ENCODE measurements at places on chromosomes 5 and 9.

DNA sequence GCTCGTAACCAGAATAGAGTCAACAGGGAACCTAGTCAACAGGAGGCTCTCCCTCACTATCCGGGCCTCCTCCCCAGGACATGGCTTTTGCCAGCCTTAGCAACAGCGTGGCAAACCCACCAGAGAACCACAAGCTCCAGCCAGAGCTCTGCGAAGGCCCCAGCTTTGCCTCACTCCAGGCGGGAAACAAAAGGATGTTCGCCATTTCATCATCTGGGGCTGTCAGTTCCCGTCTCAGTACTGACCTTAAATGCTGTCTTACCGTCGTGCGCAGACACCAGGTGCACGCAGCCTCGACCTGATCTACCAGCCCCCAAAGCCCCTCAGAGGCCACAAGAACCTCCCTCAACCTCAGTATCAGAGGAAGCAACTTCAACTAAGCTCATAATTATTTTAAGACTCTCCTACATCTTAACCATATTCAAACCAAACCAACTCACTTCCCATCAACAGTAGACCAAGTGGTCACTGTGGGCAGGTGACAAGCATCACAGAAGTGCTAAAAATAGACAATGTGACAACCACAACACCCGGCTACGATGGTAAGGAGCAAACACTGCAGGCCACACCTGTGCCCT lies 71.4 kb downstream of the SEMA4D start:
- no peak for DNase-seq

GRCh38 chr5:39140558-39141168 lies 66.5 kb upstream of the RICTOR start:
- DNase-seq: no peak

- no peak for DNase-seq
These were observed 11.1 kb downstream of the GRIN1 start for GRCh38 chr9:137149942-137150616.

DNA sequence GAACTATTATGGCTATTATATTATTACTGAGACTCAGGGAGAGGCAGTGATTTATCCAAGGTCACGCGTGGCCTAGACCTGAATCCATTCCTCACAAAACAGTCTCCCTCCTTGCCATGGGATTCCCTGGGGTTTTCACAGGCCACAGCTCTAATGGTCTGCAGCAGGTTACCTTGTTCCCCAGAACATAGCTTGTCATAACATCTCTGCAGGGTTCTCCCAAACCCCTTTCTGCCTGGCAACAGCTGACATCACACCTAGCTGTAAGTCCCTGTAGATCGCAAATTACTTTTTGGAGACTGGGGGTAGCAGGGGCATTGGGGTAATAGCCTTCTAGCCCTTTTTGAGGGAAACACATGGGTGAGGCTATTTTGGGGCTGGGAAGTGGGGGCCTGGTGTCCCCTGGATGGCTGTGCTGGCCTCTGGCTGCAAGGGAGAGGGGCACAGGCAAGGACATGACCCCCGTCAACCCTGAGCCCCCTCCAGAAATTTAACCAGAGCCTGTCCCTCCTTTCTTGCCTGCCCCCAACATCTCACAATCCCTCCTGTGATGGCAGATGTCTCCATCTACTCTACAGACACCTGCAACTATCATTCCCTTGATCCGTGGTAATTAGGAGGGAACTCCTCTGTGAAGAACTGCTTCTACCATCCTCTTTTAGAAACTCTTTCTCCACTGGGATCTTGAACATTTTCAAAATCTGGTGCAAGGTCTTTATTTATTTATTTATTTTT lies 1.3 kb downstream of the CD74 start:
- DNase-seq: peak; percentile 39

DNA sequence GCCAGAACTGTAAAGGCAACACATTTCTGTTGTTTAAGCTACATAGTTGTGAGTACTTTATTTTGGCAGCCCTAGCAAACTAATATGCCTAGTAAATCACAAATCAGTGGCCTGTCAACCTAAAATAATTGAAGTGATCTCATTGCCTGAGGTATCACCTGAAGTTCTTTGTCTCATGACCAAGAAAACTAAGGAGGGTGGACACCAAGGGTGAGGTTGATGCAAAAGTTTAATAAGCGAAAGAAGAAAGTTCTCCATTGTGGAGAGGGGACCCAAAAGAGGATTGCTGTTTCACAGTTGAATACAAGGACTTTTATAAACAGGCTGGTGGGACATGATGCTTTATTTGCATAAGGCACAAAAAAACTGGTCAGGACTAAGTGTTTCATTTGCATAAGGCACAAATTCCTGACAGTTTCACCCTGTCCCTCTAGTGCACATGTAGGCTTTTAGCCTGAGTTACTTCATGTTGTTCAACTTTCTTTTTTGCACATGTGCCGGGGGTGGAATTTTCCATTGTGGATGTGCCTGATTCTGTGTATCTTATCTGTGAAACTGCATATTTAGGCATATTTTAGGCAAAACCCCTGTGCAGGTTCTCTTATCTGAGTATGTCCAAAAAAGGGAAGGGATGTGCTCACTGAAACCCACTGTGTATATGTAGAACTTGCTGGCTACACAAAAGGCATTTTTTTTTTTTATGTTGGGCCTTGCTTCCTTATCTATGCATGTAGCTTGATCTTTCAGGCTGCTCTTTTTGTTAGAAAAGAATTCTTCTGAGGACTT lies 108.6 kb upstream of the RAI14 start:
- DNase-seq: no peak

- DNase-seq: no peak
These were observed 126.4 kb downstream of the SPOCK1 start for GRCh38 chr5:137372773-137373160.

DNA sequence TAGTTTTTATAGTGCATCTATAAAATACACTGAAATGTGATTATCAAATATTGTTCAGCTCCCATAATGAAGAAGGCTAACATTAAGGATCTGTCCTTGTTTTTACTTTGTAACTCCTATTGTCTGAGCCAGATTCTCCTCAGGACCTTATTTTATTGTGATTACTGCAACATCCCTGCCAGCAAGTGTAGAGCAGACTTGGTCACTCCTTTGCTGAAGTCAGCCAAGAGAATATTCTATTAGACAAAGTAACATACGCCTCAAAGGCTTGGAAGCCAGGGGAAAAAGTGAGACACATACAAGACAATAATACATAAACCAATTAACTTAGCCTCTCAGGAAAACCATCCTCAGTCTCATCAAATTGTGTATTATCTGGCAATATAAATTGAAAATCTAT lies 269.6 kb downstream of the ARL15 start:
- DNase-seq: no peak

Data from psoas muscle (tissue), 8 donors.